ENCODE measurements at places on chromosomes 4 and X. TPM values are rescaled to one million over a fixed set of nuclear protein-coding genes. Genes with fewer than 3 reads are reported as not detected.

DNA sequence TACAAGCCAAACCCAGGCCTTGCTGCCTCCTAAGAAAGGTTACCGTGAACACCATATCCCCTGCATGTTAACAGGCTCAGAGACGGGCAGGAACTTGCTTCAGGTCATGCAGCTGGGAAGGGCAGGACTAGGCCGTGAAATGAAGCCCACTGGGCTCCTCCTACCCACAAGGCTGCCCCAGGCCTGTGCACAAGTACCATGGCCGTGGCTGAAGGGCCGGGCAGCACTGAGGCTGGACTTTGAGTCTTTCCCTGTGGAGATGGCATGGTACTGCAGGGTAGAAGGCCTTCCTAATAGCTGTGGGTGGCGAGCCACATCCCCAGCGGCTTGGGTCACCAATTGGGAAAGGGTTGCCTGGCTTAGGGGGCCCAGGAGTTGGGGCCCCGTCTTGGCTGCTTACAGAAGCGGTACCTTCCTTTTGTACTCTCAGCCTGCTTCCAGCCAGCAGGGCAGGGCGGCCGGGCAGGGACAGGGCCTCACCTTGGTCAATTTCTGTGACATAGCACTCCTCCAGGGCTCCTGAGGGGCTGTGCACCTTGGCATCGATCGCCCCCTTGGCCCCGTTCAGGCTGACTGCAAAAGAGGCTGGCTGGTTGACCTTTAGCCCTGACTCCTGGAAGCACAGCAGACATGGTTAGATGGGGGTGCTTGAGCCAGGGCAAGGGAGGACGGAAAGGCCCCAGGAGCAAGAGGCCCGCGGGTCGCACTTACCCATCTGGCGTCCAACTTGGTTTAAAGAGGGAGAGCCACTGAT, 23.8 kb downstream of the FLNA start:
- DNase-seq, result no peak
- peaks cover 72% of the 10 kb centered on the region for H3K36me3 ChIP-seq
- H3K4me1 ChIP-seq, result peaks cover 15% of the 10 kb centered on the region
- peak overlapping the region; percentile 5 for H3K27ac ChIP-seq
- no peak overlapping the region for H3K4me3 ChIP-seq

DNA sequence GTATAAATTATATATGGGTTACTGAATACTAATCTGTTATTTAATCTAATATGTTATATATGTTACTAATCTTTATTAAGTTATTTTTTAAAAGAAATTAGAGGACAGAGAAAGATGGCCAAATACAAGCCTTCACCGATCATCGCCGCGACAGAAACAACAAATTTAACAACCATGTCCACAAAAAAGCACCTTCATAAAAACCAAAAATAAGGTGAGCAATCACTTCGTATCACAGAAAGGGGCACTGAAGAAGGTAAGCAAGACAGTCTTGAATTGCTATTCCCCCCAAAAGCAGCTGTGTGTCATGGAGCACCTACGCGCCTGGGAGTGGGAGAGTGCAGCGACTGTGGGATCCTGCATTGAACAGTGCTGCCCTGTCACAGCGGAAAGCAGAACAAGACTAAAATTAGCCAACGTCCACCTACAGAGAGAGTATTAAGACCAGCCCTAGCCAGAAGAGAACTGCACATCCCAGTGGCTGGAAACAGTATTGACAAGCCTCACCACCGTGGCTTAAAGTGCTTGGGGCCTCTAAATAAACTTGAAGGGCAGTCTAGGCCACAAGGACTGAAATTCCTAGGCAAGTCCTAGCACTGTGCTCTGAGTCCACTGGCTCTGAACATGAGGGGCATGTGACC, 38.5 kb downstream of the LRBA start:
- DNase-seq, result no peak
- no peak overlapping the region for H3K4me3 ChIP-seq
- H3K4me1 ChIP-seq, result peaks cover 27% of the 10 kb centered on the region
- H3K36me3 ChIP-seq, result no peaks in the 10 kb centered on the region

Gene INPP4B
- total RNA-seq, result 61.1 TPM

Gene SYNPO2
- total RNA-seq, result 239 TPM

Gene USP26
- not detected for total RNA-seq

Gene MAP3K15
- not detected for total RNA-seq

All from left ventricle myocardium inferior (tissue), 1 donor.